ENCODE measurements at places on chromosomes 6 and 20.
A peak's percentile ranks its signal among the peaks of the same experiment; 100 is the strongest.

- DNase-seq, result no peak
These were observed 17.3 kb upstream of the KIAA1586 start for GRCh38 chr6:57029213-57029612.

DNA sequence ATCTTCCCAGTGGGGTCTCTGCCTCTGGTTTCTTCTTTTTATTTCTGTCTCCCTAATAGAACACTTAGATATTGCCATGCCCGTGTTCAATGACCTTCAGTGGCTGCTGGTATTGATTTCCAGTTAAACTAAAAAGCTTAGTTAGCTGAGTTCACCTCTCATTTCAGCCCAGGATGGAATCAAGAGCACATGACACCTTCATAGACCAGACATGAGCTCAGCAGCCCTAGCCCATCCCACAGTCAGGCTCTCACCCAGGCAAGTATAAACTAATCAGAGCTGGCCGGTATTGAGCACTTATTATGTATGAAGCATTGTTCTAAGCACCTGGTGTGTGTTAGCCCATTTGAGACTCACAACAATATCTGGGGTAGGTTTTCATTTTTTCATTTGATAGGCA, 33.7 kb upstream of the PLEKHG1 start:
- DNase-seq, result no peak

DNA sequence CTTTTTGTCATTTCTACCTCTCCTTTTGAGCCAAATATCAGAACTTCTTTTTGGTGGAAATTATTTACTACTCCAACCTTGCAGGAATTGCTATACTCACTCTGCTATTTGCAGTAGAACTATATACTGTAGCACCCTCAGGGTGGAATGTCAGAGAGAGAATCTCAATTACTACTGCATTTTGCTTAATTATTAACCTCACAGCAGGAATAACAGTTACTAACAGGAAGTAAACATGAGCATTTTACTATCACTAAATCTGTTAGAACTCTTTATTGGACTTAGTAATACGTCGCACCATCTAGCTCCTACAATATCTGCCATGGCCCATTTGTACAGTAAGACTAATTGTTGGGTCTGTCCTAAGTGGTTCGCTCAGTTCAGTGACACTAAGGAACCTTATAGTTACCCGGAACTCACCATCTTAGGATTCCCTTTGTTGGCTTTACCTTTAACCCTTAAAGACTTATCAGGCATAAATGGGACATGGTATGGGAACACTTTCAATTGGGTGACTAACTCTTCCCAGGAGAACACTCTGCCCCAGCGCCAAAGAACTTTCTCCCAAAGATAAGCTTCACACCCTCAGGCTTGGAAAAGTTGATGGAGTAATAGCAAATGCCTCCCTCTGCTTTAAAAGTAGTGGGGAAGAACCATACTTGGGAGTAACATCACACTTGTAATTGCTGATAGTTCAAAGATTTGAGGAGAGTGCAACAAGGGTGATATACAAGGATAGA, 38.8 kb downstream of the PLN start:
- no peak for DNase-seq

DNA sequence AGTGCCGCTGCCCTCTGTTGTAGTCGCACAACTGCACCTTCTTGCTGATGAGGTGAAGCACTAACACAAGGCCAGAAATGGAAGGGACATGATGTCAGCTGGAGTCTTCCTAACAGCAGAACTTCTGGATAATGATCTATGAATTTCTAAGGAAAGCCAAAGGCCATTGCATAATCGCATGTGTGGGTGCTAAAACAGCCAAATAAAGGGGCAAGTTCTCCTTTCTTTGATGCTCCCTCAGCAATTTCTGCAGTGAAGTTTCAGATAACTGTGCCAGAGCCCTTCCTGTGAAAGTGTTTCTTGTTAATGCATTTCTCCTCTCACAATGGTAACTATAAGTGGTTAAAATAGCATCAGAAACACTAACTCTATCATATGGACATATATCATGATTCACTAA, 8.0 kb upstream of the F13A1 start:
- no peak for DNase-seq

GRCh38 chr6:30763618-30764489, 19.5 kb upstream of the IER3 start:
- DNase-seq, result no peak

- DNase-seq, result peak; percentile 70
These were observed 114.7 kb upstream of the BACH2 start for GRCh38 chr6:90411292-90411781.

GRCh38 chr20:50692552-50692933, 1.2 kb upstream of the RIPOR3 start:
- no peak for DNase-seq

DNA sequence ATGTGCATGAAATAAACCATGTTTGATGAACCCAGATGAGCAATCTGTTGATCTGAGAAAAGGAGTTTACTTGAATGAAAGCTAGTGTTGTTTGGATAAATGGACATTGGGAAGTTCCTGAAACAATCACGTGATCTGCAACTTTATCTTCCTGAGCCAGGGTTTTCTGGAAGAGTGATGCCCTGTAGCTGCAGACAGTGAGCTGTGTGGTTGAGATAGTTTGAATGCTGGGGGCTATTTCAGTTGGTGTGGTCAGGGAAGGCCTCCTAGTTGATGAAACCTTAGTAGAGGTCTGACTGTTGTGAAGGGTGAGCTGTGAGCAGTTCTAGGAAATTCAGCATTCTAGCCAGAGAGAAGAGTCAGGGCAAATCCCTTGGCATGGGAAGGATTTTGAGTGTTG, 643.7 kb downstream of the UTRN start:
- no peak for DNase-seq

DNA sequence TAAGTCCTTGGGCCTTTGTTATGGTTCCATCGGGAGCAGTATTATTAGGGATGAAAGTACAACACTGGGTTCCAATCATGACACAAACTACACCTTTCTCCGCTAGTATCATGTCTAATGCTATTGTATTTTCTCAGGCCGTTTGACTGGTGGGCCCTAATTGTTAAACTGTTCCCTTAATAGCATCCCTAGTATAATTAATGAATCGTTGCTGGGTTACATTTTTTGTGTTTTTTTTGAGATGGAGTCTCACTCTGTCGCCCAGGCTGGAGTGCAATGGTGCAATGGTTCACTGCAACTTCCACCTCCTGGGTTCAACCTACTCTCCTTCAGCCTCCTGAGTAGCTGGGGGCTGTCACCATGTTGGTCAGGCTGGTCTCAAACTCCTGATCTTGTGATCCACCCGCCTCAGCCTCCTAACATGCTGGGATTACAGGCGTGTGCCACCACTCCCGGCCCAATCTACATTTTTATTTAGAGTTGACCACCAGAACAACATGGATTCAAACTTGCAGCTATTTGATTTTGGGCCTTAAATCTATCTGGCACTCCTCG, 4.1 kb upstream of the ZNFX1 start:
- DNase-seq, result no peak

DNA sequence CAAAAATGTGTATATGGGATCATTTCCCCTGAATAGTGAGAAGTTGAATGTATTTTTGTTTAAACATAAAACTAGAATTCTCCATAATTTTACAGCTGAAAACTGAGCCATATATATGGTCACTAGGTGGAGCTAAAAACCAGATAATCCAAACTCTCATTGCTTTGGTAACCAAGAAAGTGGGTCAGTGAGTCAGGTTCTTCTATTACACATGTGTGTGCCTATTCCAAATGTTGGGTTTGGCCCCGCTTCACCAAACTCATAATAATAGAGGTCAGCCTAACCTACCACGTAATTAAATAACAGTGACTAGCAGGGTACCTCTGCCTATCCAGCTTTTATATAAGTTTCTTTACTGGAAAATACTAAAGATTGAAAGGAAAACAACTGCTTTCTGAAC, 19.3 kb upstream of the RNGTT start:
- no peak for DNase-seq

- no peak for DNase-seq
These were observed 197.6 kb upstream of the CITED2 start for GRCh38 chr6:139572001-139572400.

DNA sequence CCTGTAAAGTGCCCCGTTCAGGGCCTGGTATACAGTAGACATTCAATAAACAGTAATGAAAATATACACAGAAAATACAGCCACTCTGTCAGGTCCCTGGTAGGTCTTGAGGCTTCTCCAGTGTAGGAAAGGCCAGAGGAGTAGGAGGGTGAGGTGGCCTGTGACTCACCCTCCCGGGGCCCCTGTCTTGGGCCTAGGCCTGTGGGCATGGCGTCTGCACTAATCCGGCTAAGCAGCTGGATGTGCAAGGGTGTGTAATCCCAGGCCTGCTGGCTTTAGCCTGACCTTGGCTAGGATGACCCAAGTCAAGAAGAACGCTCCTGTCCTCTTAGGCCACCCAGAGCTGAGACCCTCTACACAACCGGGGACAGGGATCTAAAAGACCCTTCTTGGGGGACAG, 84.9 kb downstream of the KCNB1 start:
- DNase-seq, result no peak

GRCh38 chr6:82419132-82419581, 55.5 kb downstream of the TPBG start:
- DNase-seq, result no peak

DNA sequence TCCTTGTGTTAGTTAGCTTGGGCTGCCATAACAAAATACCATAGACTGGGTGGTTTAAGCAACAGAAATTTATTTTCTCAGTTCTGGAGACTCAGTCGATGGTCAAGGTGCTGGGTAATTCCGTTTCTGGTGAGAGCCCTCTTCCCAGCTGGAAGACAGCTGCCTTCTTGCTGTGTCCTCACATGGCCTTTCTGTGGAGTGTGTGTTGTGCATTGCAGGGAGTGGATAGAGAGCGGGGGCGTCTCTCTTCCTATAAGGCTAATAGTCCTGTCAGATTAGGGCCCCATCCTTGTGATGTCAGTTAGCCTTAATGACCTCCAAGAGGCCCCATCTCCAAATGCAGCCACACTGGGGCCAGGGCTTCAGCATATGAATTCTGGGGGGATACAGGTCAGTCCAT, 19.2 kb downstream of the CHMP4B start:
- no peak for DNase-seq

DNA sequence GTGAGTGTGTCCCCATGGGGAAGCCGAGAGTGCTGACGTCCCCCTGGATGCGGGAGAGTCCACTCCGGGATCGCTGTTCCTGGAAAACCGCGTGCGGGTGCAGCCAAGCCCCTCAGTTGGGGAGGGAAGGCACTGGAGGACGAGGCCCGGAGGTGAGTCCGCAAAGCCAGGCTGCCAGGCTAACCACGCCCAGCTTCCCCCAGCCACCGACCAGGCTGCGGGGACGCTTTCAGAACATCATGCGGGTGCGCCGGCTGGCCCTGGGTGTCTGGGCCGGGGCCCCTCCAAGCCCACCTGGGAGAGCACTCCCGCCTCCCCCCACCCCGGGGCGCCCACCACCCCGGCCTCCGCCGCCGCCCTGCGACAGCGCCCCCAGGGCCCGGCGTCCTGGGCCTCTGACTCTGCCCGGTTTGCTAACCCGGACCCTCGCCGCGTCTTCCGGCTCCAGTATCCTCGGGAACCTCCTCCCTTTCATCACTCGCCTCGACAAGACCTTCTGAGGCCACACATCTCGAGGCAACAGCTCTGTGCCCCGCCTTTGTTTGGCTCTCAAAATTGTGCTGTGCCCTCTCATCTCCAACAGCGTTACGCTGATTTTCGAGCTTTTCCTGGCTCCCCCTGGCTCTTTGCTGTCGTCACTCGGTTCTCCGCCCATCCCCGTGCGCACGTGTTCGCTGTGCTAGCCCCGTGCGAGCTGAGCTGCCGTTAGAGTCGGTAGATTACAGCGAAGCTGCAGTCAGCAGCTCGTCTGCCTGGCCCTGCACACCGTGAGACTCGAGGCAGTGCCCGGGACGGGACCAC, 47.1 kb upstream of the ENTPD6 start:
- peak; percentile 53 for DNase-seq

GRCh38 chr6:116492331-116493067, 18.9 kb upstream of the CALHM5 start:
- no peak for DNase-seq

DNA sequence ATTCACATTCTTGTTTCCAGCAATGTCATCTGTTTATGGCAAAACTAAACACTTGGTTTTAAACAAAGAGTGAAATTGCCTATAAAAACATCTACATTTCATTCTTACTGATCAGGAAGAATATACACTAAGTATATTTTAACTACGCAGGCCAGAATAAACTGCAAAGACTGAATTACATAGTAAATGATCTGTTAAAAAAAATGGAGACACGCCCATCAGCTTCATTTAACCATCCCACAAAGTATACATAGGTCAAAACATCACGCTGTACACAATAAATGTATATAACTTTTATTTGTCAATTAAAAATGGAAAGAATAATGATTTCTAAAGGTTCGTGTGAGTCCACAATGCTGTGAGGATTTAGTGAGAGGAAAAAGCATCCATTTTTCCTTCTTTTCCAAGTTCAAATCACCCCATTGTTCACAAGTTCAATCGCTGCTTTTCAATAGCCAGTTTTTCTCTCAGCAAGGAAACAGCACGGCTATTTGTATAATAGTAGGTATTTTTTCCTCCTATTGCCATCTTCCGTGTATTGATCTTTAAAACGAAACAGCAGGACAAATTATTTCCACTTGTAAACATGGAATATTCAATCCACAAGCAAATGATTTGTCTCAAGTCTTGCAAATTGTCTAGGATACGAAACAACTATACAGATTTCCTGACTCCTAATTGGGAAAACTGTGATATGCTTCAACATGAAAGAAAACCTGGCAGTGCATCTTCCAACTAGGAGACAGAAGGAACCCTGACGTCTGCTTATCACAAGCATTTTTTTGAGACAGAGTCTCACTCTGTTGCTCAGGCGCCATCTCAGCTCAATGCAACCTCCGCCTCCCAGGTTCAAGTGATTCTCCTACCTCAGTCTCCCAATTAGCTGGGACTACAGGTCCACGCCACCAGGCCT, 10.6 kb downstream of the SFT2D1 start:
- DNase-seq, result no peak

- DNase-seq, result no peak
These were observed 23.1 kb downstream of the PFDN4 start for GRCh38 chr20:54231036-54231435.

DNA sequence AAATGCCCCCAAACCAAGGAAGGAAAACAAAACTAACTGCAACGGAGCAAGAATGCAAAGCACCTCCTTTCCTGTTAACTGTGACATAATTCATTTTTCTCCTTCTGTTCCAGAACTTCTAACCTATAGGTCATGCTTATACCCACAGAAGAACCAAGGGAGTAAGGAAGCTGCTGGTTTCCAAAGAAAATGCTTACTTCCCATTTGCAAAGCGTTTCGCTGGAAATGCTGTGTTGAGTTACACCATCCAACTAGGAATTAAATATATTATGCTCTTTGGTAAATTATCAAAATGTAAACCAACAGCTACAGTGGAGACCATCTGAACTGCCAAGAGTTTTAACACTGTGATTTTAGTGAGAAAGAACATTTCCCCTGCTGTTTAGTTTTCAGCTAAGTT, 42.9 kb downstream of the ATXN1 start:
- no peak for DNase-seq

- DNase-seq, result no peak
These were observed 331.6 kb downstream of the TAF4 start for GRCh38 chr20:61733891-61734732.
